ENCODE measurements at places on chromosomes 13 and 19.

GRCh38 chr19:41479757-41480191, 36.8 kb downstream of the ERICH4 start:
- DNase-seq: no peak

- no peak for DNase-seq
Measured at GRCh38 chr19:11152318-11153062, 3.1 kb downstream of the SPC24 start.

DNA sequence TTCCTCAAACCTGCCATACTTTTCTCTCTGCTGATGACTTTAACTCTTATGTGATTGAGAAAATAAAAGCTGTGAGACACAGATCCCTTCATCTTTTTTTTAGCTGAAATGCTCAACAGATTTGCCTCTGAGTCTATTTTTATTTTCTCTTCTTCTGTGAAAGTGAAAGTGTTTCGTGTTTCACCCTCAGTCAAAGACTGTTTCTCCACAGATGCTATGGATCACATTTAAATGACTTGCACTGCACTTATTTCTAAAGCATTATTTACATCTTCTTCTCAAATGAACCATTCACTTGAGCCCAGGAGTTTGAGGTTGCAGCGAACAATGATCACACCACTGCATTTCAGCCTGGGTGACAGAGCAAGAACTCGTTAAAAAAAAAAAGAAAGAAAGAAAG, 890.1 kb upstream of the PCDH20 start:
- no peak for DNase-seq

GRCh38 chr19:41792513-41793413, 3.6 kb upstream of the CEACAM3 start:
- peak; percentile 8 for DNase-seq

DNA sequence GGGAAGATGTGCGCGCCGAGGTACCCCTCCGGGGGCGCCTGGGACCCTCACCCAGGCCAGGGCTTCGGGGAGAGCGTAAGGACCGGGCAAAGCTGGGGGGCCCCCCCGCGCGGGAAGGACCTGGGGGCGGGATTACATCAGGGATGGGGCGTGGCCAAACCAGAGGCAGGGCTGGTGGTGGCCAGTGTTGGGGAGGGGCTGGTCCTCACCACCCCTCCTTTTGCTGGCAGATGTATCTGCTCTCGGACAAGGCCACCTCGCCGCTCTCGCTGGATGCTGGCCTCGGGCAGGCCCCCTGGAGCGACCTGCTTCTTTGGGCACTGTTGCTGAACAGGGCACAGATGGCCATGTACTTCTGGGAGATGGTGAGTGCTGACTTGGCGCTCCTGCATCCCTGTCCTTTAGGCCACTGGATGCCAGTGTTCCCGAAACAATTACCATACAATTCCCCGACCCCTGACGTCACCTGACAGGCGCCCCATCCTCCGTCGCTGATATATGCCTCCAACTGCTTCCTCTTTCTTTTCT, 25.3 kb downstream of the TRPM4 start:
- DNase-seq: no peak

- no peak for DNase-seq
Measured at GRCh38 chr13:35165205-35165604, 223.1 kb downstream of the NBEA start.

- no peak for DNase-seq
Measured at GRCh38 chr13:58908019-58908679, 1255.6 kb downstream of the DIAPH3 start.

GRCh38 chr19:33427801-33428626, 54.5 kb downstream of the CEBPG start:
- no peak for DNase-seq

DNA sequence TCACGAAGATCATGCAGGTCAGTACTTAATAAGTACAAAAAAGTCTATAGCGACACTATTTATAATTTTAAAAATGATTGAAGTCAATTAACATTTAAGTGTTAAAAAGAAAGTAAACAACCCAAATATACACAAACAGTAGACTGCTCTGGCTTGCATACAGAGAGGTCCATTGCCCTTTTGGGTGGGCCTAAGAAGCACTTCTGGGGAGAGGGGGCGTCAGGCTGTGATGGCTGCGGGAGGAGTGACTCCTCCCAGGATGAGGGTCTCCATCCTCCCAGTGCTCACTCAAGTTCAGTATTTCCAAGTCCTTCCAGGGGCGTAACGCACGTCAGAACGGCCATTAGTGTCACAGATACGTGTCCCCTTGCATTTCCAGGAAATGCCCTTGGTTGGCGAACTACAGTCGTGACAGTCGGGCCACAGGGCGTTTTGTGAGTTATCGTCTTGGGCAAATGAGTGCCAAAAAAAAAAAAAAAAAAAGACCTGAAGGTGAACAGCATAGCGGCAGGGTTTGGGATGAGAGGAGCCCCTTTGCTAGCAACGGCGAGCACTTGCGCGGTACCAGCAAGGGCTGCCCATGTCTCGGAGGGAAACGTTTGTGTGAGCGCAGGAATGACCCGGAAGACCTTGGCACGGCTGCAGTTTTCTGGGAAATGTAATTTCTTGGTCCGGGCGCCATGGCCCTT, at the start of gene SCGB2B2:
Gene SCGB2B2 (minus strand): TSS at position 463 of the 689 bp plus-strand sequence. CDS start 82,596 bp downstream, outside the sequence.
- no peak for DNase-seq

DNA sequence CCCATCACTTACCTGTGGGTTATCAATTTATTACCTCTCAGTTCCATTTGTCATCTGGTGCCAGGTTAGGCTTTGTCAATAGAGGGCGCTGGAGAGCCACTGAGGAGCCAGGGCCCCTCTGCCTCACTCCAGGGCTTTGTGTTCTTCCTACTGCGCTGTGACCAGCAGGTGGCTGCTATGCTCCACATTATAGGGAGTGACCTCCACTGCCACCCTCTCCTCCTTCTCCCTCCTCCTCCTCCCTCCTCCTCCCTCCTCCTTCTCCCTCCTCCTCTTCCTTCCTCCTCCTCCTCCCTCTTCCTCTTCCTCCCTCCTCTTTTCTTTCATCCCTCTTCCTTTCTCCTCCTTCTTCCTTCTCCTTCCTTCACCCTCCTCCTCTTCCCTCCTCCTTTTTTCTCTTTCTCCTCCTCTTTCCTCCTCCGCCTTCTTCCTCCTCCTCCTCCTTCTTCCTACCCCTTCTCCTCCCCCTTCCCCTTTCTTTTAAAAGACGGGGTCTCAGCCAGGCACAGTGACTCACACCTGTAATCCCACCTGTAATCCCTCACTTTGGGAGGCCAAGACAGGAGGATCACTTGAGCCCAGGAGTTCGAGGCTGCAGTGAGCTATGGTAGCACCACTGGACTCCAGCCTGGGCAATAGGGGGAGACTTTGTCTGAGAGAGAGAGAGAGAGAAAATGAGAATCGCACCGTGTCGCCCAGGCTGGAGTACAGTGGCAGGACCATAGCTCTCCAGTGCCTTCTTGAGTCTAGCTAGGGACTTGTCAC, 10.3 kb upstream of the ZBTB32 start:
- DNase-seq: peak; percentile 49

All from AG09319 (cell line).